Effector memory CD8-positive, alpha-beta T cell (primary cell): ENCODE measurements at places on chromosomes 7 and 10.

- no peak for DNase-seq
These were observed 153.0 kb upstream of the PRPS1L1 start for GRCh38 chr7:18180685-18181084.

- no peak for DNase-seq
These were observed 891.9 kb upstream of the MBL2 start for GRCh38 chr10:53664282-53665019.

GRCh38 chr10:129912166-129912917, 51.7 kb downstream of the EBF3 start:
- no peak for DNase-seq

GRCh38 chr10:13340068-13340467, 8.0 kb downstream of the SEPHS1 start:
- no peak for DNase-seq

DNA sequence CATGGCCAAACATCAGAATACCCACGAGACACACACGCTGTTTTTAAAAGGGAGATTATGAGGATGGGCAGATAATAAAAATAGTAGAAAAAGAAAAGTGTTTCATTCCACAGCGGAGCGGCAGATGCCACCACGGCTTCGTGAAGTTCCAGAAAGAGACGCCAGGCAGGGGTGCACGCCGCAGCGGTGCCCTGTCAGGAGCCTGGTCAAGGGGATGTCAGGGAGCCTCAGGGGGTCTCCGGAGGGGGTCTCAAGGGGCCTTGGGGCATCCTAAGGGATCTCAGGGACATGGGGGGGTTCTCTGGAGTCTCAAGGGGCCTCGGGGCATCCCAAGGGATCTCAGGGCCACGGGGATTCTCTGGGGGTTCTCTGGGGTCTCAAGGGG, 253.4 kb downstream of the ZMYND11 start:
- DNase-seq = no peak

GRCh38 chr7:113710310-113711096, 208.3 kb downstream of the PPP1R3A start:
- DNase-seq = peak; percentile 25

DNA sequence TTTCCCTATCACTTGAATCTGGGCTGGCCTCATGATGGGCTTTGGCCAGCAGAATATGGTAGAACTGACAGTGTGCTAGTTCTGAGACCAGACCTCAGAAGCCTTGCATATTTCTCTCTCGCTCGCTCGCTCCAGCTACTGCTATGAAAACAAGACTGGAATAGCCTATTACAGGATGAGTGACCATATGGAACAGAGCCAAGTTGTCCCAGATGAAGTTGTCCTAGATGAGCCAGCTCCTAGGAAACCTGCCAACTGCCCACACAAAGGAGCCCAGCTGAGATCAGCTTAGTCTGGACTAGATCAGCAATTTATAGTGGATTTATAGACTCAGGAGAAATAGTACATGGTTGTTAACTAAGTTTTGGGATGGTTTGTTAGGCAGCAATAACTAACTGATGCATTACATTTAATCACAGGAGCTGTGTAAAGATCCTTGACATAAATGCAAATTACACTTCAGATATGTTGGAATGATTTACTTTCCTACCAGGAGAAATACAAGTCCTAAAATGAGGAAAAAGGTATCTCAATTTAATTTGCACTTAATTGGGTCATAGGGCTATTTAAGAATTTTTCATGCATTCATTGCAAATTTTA, 6.8 kb upstream of the HECW1 start:
- no peak for DNase-seq

DNA sequence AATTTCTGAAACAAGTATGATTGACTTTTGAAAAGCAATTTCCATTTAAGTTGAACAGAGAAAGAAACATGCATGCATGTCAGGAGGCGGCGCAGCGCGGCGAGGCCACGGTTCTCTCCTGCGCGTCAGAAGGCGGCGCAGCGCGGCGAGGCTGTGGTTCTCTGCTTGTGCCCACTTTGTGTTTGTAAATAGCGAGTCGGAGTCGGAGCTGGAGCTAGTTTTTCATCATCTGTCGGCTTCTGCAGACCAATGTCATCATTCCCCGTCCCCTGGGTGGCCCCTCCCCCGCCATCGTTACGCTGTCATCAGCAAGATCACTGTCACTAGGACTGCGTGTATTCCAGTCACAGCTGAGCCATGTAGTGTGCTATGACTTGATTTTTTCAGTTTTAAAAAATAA, 49.2 kb downstream of the INPP5A start:
- DNase-seq = no peak

DNA sequence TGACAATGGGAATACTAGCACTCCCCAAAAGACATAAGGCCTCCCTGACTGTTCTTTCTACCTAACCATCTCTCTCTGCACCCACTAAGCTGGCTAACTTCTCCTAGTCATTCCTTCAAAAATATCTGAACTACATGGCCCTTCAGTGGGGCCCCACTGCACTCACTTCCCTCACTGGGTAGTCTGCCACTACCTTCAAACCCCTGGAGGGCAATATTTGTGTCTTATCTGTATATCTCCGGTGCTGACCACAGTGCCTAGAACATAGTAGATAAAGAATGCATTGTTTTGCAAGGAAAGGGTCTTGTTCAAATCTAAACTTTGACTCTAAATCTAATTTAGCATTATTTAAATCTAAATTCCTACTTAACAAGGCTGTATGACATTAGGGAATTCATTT, 44.3 kb downstream of the CACUL1 start:
- no peak for DNase-seq

- DNase-seq = no peak
These were observed 96.3 kb upstream of the VIPR2 start for GRCh38 chr7:159240962-159241361.

DNA sequence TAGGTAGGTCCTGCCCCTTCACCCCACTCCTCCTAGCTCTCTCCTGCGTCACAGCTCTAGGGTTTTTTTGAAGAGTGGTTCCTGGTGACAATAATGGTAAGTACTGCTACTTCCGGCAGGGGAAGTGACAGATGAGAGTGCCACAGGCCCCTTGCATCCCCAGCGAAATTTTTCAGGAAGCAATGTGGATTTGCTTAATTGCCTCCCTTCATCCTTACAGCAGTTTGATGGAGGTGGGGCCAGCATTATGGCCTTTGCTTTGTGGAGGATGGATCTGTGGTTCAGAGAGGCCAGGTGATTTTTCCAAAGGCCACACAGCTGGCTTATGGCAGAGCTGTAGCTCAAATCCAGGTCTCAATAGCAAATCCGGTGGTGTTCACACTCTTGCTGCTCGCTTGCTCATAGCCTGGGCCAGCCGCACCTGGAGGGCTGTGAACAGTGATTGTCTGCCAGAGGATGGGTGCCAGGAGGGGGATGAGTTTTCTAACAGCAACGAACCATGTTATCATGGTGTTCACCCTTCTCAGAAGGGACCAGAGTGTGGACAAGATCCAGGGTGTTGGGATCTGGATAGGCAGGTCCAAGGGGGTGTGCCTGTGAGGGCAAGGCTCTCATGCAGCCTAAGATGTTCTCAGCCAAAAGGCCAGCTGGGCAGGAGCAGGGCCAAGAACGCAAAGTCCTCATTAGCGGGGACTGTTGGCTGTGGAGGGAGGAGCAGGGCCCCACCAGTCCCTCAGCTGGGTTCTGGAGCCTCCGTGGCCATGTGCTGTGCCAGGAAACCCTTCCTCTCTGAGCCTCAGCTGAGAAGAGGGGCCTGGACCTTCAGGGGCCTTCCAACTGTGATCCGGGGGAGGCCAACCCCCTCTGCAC, 89.0 kb downstream of the EMX2 start:
- no peak for DNase-seq

DNA sequence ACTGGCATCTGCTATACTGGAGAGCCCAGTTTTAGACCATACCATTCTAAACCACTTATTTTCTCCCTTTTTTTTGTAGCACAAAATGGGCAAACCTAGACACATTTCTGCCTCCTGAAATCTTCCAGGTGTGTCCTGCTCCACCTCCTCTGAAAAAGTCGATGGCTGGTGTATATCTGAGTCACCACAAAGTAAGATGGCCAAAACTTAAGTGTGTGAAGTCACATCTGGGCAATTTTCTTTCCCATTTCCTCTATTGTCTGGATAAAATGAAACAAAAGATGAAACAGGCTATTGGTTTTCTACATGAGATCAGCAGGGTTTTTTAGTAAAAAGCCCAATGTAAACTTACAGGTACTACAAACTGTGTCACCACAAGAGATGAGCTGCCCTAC, 65.5 kb downstream of the OSBPL3 start:
- no peak for DNase-seq

DNA sequence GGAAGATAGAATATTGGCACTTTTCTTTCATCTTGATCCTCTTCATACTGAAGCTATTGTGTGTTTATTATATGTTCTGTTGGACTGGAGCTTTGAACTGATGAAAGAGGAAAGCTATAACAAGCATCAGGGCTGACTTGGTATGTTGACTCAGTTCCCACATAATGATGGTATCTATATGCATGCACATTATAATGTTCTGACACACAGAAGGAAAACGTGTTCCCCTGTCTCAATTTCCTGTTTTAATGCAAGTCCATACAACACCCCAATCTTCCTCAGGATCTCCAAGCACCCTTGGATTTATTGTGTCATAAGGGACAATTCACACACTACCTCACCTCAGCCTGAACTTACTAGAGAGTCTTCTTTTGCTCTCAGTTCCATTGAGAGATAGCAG, 8.3 kb upstream of the WASL start:
- DNase-seq = no peak

DNA sequence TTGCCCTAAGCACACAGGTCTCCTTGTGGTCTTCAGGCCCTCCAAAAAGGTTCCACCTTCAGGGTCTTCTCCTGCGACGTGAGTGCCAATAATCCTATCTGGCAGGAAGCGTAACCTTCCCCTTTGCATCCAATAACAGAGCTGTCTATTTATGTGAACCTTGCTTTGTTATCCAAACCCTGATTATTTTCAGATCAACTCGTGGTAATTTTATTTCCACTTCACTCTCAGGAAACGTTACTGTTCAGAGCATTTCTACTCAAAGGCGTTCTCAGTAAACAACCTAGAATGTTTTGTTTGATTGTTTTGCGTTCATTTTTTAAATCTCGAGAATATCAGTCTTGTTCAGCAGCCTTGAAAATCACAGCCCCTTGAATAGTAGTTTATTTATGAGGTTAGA, 232.3 kb upstream of the KLF6 start:
- DNase-seq = no peak

GRCh38 chr7:47038621-47039020, 543.3 kb downstream of the TNS3 start:
- DNase-seq = no peak

GRCh38 chr10:88881320-88881719, 1.3 kb downstream of the STAMBPL1 start:
- no peak for DNase-seq

DNA sequence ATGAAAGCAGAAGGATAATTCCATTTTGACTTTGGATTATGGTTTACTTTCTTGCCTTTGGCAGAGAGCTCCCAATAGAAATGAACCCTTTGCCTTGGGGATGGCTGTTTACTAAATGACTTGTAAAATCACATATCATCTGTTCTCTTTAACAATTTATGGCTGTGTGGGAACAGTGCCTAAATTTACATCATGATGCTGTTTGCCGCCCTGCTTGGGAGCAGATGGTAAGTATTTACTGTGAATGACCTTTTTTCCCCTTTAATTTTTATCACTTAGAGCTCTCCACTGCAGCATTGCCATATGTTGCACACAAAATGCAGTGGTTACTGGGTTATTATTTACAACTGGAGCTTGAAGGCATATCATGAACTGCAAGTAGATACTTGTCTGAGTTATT, 13.4 kb downstream of the HEPACAM2 start:
- no peak for DNase-seq

GRCh38 chr7:125847692-125848091, 918.1 kb upstream of the POT1 start:
- DNase-seq = no peak

DNA sequence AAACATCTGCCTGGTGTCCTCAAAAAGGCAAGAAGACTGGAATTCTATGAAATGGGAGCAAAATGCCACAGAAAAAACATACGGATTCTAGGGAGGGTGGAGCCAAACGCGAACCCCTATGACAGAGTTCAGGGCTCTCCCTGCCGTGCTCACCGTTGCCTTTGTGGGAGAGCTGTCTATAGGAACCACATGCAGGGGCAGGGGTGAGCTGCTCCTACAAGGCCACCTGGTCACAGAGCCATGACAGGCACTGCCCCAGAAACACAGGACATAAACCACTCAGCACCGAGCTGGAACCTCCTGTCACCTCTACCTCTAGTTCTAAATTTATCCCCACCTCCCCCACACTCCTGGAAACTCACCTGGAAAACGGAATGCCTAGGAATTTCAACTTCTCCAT, 155.1 kb upstream of the ZNF32 start:
- no peak for DNase-seq

GRCh38 chr10:43899224-43899959, 250.7 kb upstream of the ZNF32 start:
- no peak for DNase-seq

DNA sequence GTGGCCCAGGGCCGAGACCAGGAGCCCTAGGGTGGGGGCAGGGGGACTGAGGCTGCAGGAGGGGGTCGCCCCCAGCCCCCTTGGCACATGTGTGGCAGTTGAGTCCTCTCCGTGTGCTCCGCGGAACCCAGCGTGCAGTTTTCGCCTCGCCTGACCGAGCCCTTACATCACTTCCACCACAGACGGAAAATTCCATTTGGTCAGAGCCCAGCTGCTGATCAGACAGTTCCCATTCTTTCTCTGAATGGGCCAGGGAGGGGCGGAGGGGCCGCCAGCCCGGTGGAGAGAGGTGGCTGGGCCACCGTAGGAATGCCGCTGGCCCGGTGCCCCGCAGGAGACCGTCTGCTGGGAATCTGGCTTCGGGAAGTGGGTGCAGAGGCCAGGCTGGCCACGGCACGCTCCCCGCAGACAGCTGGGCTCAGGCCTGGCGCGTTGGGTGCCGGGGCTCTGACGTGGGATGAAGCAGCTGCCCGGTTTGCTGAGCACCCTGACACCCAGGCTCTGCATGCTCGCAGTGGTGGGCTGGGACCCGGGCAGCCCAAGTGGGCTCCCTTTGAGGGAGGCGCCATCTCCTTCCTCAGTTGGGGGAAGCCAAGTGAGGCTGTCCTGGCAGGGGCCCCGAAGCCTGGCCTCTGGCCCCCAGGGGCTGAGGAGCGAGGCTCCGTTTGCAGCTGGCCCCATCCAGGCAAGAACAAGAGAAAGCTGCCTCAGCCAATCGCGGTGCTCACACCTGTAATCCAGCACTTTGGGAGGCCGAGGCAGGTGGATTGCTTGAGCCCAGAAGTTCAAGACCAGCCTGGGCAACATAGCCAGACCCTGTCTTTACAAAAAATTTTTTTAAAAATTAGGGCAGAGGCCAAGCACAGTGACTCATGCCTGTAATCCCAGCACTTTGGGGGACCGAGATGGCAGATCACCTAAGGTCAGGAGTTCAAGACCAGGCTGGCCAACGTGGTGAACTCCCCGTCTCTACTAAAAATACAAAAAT, 9.9 kb downstream of the TTYH3 start:
- no peak for DNase-seq

DNA sequence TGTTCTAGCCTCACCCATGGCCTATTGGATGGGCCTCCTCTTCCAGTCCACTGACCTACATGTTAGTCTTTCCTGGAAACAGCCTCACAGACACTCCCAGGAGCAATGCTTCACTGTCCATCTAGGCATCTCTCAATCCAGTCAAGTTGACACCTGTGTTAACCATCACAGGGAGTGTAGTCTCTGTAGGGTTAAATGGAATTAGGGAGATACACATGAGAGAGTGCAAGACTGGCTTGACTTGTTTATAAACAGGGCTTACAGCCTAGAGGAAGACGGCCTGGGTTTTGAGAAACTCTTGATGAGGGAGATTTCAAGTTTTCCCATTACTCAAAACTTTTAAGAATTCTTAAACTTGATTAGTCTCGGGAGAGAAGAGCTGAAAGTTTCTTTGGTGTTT, 18.9 kb upstream of the PRSS37 start:
- no peak for DNase-seq

GRCh38 chr10:92544296-92544695, 29.6 kb downstream of the IDE start:
- no peak for DNase-seq
